HEK293T (cell line): ENCODE measurements at places on chromosomes 7 and 10.
A peak's percentile ranks its signal among the peaks of the same experiment; 100 is the strongest.

DNA sequence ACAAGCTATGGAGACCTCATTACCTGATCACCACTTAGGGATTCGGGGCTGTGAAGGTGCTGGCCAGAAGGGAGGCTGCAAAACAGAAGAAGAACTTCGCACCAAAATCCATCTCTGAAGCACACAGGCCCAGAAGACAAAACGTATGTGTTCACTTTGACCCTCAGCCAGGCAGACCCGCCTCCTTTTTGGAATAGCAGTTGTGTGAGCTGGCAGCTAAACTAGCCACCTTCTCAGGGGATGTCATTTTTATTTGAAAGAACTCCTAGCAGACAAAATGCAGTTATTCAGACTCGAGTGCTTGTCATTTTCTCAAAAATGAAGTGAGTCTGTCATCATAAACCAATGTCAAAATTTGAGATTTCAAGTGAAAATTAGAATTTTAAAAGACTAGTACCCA lies 71.7 kb downstream of the TNS3 start:
- DNase-seq: no peak

DNA sequence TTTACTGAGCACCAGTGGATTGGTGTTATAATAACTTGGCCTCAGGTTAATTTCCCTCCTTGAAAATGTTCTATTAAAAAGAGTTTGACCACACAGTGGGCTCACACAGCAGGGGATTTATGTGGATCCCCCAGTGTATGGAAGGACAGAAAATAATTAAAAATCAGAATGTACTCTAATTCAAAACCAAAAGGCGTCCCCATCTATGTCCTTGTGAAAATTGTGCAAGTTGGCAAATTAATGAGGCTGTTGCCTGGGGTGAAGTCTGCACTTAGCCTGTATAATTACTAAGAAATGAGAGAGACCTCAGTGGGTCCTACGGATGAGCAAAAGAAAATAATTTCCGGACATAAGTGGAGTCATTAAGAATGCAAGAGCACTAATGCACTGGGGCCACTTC lies 31.1 kb downstream of the PIK3CG start:
- DNase-seq: no peak

DNA sequence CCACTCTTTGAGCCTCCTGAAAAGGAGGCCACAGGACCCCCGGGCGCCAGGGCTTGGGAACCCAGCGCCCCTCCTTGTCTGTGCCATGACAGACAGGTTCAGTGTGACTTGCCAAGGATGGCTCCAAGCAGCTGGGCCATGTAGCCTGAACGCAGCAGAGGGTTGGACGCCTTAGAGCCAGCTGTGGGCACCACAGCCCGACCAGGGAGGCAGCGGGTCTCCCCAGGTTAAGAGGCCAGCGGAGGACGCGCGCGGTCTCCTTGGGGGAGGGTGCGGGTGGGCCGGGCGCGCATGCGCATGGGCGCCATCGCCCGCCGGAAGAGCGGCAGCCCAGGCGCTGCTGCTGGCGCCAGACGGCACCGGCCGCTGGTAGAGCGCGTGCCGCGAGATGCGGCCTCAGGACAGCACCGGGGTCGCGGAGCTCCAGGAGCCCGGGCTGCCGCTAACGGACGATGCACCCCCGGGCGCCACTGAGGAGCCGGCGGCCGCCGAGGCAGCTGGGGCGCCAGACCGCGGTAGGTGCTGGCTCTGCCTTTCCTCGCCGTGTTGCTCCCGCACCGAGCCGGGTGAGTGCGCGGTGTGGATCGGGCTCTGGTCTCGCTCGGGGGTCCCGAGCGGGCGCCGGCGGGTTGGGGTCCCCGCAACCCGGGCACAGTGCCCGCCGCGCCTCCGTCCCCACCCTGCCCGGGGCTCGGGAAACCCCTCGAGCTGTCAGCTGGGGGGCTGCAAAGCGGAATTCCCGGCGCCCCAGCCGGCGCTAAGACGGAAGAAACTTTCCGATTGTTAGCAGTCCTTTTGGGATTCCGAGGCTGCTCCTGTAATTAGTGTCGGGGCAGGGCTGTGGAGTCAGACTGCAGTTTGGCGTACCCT lies at the start of gene SLC35G1:
SLC35G1 (plus strand) TSS at position 333 of the 870 bp plus-strand sequence; CDS start at position 389, 56 bp downstream.
- peak; percentile 96 for DNase-seq

- DNase-seq: no peak
These were observed 923 bp upstream of the FGL2 start for GRCh38 chr7:77200542-77200941.

DNA sequence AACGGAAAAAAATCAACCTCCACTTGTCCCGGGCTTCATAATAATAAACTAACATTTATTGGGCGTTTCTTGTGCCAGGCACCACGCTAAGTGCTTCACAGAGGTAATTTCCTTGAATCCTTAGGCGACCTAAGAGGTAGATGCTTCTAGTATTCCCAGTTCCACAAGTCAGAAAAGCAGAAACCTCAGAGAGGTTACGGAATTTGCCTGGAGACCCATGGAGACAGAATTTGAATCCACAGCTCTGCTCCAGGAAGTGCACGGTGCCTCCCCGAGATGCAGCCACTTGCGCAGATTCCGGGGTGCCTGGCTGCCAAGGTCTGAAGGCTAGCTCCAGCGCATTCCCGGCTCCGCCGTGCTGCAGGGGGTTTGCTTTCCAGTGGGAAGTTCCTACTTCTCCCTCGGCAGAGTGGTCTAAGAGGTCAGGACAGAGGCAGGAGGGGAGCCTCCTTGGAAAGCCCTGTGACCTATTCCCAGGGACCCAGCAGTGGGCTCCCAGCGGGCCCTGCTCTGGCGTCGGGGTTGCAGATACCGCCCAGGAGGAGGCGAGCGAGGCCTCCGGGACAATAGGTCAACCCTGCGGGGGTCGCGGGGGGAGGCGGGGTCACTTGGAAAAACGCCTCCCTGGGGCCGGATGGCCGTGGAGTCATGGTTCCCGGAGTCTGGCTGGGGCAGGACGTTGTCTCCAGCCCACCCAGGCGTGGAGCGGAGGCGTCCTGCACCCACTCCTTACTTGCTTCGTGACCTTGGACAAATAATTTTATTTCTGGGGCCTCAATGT lies 10.1 kb upstream of the NKX2-3 start:
- DNase-seq: no peak
